Activated CD4-positive, alpha-beta memory T cell treated with anti-CD3 and anti-CD28 coated beads for 36 hours (primary cell): ENCODE measurements at places on chromosomes 5 and 9. TPM values are rescaled to one million over a fixed set of nuclear protein-coding genes. Genes with fewer than 3 reads are reported as not detected.

GRCh38 chr5:100797861-100798260 is 105.2 kb downstream of the ST8SIA4 start:
- no peaks in the 10 kb centered on the region for H3K4me1 ChIP-seq
- H3K4me3 ChIP-seq, result no peak overlapping the region
- no peaks in the 10 kb centered on the region for H3K27me3 ChIP-seq
- no peak overlapping the region for H3K27ac ChIP-seq

GRCh38 chr5:68932830-68933434 is 160.9 kb upstream of the SLC30A5 start:
- H3K27me3 ChIP-seq, result peaks cover 3% of the 10 kb centered on the region
- DNase-seq, result peak; percentile 16
- no peak overlapping the region for H3K27ac ChIP-seq
- H3K4me3 ChIP-seq, result no peak overlapping the region
- H3K4me1 ChIP-seq, result no peaks in the 10 kb centered on the region

GRCh38 chr9:124274226-124274625 is 16.5 kb downstream of the NEK6 start:
- H3K27ac ChIP-seq, result no peak overlapping the region
- H3K36me3 ChIP-seq, result no peaks in the 10 kb centered on the region
- H3K4me1 ChIP-seq, result peaks cover 2% of the 10 kb centered on the region
- no peak for DNase-seq
- H3K4me3 ChIP-seq, result no peak overlapping the region

GRCh38 chr5:175862131-175863012 is 9.0 kb upstream of the CPLX2 start:
- H3K27me3 ChIP-seq, result no peaks in the 10 kb centered on the region
- H3K4me3 ChIP-seq, result no peak overlapping the region
- H3K36me3 ChIP-seq, result no peaks in the 10 kb centered on the region
- H3K27ac ChIP-seq, result no peak overlapping the region
- DNase-seq, result no peak

- H3K27me3 ChIP-seq, result no peaks in the 10 kb centered on the region
- no peak overlapping the region for H3K4me3 ChIP-seq
These were observed 2.7 kb upstream of the DCP2 start for GRCh38 chr5:112973904-112974303.

DNA sequence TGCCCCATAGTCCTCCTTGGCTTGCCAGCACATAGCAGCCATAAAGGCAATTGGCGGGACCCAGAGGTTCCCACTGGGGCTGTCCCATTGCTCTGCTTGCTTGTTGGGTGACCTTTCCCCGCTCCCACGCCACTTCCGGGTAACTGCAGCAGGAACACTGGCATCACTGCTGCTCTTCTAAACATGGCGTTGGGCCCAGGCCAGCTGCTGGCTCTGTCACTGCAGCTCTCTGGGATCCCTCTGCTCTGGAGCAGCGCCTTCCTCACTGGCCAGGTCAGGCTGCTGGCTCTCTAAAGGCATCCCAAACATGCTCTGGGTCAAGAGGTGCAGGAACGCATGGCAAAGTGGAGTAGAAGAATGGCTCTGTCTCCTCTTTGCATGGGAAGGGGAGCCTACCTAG is 92.9 kb downstream of the DRD1 start:
- peaks cover 6% of the 10 kb centered on the region for H3K27me3 ChIP-seq
- DNase-seq, result no peak
- no peaks in the 10 kb centered on the region for H3K36me3 ChIP-seq
- no peak overlapping the region for H3K4me3 ChIP-seq
- no peaks in the 10 kb centered on the region for H3K4me1 ChIP-seq

Gene NR6A1
- 0.61 TPM for total RNA-seq

Gene SOWAHA
- total RNA-seq, result not detected

Gene ZNG1A
- total RNA-seq, result 42.1 TPM

Gene ADCY2
- not detected for total RNA-seq

Gene ZNF454
- total RNA-seq, result not detected

Gene CBY3
- 0.61 TPM for total RNA-seq

Gene FRRS1L
- not detected for total RNA-seq
